ENCODE measurements at places on chromosomes 6 and 20.
A peak's percentile ranks its signal among the peaks of the same experiment; 100 is the strongest.

- DNase-seq, result no peak
Measured at GRCh38 chr6:26412228-26412627, 10.2 kb downstream of the BTN3A1 start.

DNA sequence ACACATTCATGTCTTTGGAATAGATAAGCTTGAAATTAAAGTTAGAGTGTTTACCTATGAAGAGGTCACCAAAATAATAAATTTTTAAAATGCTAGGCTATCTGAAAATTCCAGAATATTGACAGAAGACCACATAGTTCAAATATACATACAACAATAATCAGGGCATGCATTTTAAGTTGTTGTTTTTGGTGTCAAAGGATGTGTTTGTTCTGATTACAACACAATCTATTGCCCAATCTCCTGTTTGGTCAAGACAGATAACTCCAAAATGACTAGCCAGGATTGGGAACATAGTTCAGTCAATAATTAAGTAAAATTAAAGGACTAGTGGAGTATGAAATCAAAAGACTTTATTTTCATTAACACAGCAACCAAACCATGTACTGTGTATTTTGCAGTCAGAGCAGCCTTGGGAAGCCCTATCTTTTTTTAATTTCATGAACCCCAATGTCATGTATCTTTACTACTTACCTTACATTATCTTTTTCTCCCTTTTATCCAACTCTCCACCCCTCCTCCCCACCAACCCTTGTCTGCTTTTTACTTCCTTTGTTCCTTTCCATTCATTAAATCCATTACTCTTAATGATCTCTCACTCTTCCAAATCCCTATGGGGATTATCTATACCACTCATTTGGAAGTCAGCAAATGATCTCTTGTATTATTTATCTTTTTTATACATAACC lies 111.2 kb downstream of the CDK19 start:
- DNase-seq, result no peak

DNA sequence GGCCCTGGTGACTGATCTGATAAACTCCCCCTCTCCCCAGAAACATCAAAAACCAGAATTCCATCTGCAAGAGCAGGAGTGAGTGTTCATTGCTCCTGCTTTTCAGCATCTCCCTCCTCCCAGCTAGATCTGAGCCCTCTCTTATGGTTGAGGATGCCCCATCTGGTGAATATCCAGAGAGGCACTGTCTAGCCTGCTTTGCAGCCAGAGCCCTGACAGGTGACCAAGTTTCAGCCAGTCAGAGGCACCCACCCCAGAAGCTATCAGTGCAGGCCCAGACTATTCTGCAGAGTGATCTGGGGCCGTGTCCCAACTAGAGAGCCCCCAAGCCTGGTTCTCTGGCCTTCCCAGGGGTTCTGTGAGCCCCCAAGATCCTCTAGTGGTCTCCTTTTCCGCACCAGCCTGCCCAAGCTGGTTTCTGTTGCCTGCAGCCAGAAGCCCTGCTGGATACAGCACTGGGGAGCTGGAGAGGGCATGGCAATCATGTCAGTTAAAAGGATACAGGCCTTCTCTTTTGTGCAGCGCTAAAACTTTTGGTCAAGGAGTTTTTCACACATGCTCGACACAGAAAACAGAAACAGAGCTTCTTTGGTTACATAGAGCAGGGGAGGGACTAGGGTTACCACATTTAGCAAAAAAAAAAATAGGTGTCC lies 6.6 kb upstream of the BMP7 start:
- DNase-seq, result no peak

DNA sequence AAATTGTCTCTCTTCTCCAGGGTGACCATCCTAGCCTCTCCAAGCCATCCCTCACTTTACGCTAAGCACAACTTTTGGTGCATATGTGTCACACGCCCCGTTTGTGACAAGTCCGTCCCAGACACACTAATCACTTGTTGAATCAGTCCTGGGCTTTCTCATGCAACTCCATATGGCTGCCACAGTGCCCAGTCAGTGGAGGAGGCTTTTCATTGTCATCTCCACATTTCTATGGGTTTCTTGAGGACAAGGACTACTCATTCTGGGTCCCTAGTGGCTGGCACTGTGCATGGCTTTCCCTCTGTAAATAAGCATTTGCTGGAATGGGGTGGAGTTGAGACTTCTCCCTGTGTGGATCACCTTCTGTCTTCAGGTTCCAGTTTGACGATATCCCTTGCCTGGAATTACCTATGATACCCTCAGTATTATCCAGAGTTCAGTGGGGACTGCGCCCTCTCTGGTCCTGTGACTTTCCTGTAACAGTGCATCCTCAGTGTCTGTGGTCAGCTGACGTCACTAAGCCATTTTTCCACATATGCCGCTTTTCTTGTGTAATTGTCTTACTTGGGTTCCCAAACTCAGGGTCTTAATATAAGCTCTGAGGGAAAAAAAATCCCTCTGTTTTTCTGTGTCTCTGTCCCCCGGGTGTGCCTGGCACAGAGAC lies 59.8 kb upstream of the MYL9 start:
- DNase-seq, result no peak

DNA sequence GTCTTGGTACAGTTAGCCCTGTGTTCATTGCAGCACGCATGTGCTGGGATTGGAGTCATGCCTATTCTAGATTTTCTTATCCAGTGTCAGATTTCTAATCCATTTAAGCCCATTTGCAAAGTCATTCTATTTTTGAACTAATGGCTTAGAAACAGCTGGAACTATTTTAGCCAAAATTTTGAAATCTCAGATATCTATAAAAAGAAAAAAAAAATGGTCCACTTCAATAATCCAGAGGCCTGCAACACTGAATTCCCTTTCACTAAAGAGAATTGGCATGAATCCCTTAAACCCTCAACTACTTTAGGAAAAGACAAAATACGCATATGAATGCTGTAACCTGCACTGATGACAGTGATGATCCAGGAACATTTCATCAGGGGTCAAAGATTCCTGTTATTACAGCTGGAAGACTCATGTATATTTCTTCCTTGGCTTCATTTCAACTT lies 1.5 kb downstream of the COL21A1 start:
- no peak for DNase-seq

- no peak for DNase-seq
Measured at GRCh38 chr6:140178520-140178919, 804.1 kb upstream of the CITED2 start.

DNA sequence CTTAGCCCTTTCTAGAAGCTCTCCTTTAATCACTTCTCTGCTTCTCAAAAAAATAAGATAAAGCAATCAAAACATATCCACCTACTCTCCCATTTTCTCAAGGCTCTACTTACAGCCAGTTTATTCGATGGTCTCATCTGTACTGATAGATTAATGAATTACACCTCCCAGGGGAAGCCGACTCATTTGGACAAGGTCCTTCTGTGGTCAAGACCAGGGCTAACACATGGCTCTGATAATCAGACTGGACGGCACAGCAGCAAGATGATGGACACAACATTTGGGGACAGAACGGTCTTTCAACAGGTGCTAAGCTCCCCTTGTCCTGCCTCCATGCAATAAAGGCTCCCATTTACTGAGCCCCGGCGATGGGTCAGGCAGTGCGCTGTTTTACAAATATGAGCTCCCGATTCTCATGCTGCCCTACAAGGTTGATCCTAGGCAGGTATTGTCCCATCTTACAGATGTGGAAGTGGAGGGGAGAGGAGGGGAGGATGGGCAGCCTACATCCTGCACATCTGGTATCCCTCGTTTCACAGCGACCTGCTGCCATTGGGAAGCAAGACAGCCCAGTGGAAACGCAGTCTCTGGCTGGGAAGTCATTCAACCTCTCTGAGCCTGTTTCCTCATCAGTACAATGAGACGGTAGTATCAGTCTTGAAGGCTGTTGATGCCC lies 15.7 kb downstream of the CPNE5 start:
- DNase-seq, result no peak

DNA sequence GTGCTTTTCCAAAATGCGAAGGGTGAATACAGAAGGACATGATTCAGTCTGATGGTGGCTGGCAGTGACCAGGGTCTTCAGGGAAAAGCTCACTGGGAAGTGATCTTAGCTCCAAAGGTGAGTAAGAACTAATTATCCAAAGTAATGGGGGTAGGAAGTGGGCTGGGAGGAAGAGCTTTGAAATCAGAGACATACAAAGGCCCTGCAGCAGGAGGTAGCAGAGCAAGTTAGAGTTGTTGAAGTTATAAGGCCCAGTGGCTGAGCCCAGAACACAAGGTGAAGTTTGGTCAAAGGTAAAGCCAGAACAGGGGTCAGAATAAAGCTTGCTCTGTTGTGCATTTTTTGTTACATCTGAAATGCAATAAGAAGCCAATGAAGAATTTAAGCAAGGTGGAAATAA lies 81.2 kb downstream of the PLCB1 start:
- DNase-seq, result no peak

DNA sequence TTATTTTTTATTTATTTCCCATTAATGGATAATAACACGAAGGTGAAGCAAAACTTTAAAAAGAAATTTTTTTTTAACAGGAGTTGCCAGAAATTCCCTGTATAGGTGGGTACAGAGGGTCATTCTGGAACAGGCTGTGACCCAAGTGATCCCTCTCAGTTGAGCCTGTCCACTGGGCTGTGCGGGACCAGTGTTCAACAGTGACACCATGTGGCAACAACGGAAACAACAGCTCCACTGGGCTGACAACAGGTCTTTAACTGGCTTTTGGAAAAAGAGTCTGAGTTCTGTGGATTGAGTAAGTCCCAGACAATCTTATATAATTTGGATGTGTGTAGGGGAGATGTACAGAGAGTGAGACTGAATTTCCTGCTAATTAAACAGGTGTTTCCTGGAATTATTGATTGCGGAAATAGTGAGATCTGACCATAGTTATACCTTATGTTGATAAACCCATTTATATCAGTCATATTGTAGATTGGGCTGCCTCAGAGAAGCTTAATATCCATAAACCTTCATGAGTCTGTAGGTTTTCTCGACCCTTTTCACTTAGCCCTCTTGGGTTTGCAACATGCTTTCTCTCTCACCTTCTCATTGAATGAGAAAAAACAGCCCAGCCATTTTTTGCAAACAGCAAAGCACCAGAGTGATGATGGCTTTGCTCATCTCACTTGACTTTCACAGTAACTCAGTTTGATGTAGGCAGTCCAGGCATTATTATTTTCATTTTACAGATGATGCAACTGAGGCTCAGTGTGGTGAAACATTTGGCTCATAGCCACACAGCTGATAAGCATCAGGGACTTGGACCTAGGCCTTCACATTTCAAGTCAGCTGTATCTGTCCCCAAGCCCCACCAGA lies 17.5 kb downstream of the KIAA1755 start:
- no peak for DNase-seq

GRCh38 chr6:75620381-75621304 lies 19.0 kb downstream of the SENP6 start:
- no peak for DNase-seq

DNA sequence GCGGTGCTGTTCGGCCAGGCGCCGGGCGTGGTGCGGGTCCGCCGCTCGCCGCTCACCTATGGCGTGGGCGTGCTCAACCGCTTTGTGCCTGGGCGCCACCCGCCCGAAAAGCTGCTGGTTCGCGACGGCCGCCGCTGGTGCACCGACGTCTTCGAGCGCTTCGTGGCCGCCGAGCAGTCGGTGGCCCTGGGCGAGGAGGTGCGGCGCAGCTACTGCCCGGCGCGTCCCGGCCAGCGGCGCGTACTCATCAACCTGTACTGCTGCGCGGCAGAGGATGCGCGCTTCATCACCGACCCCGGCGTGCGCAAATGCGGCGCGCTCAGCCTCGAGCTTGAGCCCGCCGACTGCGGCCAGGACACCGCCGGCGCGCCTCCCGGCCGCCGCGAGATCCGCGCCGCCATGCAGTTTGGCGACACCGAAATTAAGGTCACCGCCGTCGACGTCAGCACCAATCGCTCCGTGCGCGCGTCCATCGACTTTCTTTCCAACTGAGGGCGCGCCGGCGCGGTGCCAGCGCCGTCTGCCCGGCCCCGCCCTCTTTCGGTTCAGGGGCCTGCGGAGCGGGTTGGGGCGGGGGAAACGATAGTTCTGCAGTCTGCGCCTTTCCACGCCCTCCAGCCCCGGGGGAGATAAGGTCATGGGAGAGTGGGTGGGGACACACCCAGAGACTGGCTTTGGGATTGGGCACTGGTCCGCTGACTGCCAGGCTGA lies 15.7 kb downstream of the ADISSP start:
- DNase-seq, result peak; percentile 3

GRCh38 chr6:134230940-134231339 lies 87.0 kb downstream of the SGK1 start:
- no peak for DNase-seq

DNA sequence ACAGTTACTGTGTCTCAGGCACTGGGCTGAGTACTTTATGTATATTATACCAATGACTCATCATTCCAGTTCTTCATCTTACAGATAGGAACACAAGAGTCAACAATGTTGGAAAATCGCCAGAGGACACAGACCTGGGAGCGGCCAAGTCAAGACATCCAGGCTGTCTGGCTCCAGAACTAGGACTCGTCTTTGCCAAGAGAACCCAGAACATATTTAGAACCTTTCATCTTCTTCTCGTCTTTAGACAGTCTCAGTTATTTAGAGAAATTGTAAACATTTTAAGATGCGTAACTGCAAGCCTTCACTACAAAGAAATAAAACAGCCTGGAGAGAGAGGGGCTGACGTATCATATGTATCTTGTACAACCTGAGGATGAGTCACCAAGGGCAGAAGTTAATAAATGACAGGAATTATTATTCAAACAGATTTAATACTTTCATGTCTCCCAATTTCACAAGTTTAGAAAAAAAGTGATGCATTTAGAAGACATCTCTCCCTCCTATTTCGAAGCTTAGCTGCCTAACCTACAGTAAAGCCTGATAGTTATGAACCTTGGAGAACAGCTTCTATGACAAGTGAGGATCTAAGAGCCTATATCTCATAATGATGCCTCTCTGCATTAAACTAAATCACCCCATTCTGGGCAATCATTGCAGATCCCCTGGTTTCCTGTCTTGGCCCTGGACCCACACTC lies 43.4 kb downstream of the SLC22A3 start:
- DNase-seq, result no peak

DNA sequence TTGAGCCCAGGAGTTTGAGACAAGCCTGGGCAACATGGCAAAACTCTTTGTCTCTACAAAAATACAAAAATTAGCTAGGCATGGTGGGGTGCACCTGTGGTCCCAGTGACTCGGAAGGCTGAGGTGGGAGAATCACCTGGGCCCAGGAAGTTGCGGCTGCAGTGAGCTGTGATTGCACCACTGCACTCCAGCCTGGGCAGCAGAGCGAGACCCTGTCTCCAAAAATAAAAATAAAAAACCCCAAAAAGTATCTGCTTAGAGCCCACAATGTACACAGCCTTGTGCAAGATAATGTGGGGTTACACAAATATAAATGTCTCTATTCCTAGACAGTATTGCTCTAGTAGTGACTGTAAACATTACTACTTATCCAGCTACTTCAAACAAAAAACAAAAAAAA lies 5.9 kb downstream of the ESF1 start:
- DNase-seq, result no peak

DNA sequence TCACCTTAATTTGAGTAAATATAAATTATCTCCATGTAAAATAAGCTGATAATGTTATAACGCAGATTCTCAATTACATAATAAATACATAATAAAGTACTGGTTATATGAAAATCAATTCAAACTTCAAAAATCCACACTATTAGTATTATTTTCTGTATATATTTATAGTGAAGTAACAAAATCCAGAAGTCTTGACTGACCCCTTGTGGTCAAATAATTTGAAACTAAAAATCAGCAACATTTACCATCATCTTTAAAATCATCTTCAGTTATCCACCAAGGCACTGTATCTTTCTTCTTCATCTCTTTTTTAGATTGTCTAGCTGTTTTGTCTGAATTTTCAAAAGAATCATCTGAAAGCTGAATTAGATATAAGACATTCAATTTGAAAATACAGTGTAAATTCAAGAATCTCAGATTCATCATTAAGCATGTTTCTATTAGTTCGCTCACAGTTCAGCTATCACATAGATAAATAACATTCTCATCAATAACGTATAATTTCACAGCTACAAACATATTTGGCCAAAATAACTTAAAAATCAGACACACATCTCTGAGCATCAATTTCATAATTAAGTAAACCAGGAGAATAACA lies 6.5 kb downstream of the CEP162 start:
- DNase-seq, result peak; percentile 56

All from midbrain (tissue), 1 donor.